ENCODE measurements at places on chromosomes 5 and 9.

GRCh38 chr5:132760049-132760420 is 12.8 kb downstream of the CCNI2 start:
- no peak for DNase-seq

- no peak for DNase-seq
Measured at GRCh38 chr9:22160221-22160620, 151.1 kb upstream of the CDKN2B start.

- peak; percentile 69 for DNase-seq
Measured at GRCh38 chr9:135504262-135505243, 4.1 kb downstream of the MRPS2 start.

GRCh38 chr9:92507005-92507404 is 24.7 kb upstream of the ASPN start:
- DNase-seq: no peak

DNA sequence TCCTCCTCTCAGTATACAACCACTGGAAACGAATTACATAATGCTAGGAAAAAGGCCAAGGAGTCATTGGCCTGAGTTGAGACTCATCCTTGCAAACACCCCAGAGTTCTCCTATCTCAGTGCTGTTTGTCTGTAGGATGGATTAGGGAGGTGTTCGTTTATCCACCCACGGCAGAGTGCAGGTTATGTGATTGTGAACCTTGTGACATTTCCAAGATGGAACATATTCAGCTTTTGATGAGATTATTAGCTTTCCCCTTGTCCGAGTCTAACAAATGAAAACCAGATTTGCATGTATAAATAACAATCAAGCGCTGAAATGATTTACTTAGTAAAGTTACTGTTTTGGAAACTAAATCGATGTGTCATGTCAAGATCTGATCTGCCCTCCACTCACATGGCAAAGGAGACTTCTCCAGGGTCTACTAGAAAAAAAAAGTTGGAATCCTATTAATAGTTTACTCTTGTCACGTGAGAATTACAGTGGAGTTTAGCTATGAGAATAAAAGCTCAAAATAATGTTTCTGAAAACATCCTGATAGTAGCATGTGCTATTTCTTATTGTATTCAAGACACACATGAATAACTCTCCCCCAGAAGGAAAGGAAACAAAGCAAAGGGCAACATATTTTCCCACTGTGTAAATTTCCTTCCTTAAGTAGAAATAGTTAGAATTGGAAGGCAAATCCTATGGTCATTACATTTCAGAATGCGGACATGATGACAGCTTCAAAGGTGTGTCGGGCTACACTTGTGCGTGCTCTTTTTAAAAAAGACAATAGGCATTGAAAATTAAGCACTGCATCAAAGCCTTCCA is 600.4 kb downstream of the EBF1 start:
- no peak for DNase-seq

DNA sequence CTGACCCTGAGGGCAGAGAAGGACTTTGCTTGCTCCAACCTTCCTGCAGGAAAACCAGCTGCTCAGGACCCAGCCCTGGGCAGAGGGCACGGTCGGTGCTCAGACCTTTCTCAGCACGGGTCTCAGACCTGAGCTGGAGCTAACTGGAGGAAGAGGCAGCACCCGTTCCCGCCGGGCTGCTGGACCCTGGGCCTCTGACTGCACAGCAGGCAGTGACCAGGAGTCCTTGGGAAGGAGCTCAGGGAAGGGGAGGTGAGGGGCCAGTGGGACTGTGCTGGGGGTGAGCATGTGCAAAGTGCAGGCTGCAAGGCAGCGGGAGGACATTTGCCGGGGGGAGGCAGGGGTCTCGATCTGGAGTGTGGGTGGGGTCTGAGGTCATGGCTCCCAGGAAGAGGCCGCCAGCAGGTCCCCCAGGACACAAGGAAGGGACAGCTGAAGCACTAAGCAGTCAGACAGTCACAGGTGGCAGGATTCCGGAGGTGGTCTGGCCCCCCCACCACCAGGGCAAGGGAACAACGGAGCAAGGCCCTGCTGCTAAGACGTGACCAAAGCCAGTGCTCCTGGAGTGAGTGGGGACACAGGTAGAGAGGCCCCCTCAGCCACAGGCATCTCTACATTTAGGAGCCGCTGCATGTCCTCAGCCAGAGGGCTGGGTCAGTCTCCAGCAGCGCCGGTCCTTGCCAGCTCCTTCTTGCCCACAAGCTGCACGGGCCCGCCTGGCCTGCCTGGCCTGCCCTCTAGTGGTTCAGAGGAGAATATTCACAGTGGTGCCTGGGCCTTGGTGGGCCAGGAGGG is 4.8 kb upstream of the DPM2 start:
- DNase-seq: peak; percentile 77

DNA sequence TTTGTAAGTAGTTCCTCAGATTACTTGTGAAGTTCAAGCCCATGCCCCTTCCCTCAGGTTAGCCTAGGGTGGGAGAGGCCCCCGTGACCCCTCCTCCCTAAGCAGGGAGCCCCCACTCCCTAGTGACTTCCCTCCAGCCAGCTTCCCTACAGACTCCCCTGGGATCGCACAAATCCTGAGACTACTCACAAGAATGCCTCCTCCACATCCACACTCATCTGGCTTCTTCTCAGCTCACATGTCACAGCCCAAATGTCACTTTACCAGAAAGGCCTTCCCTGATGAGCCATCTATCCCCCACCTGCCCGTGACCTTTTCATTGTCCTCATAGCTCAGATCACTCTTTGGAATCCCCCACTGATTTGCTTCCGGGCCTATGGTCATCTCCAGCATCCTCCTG is 96.7 kb upstream of the ARAP3 start:
- DNase-seq: no peak

DNA sequence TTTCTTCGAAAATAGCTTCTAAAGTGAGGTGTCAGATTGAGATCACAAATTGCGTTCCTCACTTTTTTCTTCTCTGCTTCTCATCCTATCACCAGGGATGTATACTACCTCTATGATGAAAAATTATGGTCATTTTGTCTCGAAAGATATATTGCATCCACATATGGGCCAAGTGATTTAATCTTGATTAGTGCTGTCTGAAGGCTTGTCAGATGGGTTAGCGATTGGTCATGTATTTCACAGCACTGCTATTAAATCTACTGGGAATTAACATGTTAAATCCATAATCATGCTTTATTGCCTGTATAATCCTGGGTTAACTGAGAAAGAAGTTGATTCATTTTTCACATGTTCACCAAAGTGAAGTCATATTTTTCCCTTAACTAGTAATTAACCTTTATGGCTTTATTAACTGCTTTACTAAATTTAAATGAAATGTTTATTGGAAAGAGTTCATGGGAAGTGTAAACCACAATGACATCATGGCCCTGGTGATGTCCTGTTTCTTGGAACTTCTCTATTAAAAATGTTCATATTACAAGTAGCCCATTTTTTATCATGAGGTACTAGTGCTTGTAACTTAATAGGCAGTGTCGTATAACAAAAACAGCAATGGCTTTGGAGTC is 193.3 kb downstream of the SMC2 start:
- DNase-seq: no peak

DNA sequence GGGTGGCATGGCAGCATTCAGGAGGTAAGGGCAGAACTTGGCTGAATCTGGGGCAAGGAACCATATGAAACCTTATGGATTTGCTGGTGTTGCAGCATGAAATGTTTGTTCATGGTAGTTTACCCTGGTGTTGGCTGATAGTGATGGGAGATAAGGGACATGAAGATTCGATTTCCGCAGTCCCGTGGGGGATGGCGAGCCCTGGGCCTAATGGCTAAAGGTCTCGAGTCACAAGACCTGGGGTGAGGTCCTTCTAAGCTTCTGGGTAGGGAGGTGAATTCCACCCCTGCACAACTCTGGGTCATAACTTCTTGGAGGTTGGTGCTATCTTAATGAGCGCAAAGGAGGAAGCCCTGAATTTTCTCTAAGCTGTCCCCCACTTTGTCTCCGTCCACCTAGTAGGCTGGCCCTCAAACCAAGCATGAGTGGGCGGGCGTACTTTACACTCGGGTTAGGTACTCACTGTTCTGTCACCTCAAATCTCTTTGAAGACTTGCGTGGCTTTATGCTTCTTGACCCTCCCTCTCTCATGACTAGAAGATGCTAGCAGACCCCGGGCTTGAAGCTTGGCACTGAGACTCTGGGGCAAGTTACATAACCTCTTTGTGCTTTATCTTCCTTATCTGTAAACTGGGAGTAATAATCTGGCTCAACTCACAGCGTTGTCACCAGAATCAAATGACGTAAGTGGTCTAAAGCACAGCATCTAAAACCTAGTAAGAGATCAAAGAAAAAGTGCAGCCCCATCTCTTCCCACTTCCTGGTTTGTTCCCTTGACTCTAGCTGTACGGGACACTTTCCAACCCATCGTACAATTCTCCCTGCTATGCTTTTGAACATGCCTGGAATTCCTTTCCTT is 72.5 kb downstream of the BASP1 start:
- DNase-seq: no peak

GRCh38 chr9:85215416-85215815 is 526.3 kb downstream of the AGTPBP1 start:
- no peak for DNase-seq

GRCh38 chr5:96285823-96286222 is 147.2 kb downstream of the PCSK1 start:
- DNase-seq: no peak

DNA sequence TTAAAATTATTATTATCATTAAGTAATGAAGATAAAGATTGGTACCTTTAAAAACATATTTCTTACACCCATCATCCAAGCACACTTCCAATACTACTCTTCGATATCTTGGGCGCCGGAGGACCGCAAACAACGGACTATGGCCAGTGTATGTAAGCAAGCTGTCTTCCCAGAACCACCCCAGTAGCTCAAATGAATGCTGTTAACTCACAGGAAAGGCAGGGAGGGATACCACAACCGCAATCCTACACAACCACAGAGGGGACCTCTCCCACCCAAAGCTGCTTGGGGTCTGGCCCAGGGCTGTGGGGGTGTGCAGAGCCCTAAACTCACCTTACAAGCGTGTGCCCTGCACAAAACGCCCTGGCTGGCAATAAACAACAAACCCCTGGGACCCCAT is 20.6 kb downstream of the GOLM1 start:
- DNase-seq: no peak

GRCh38 chr5:33958176-33958575 is 22.0 kb downstream of the RXFP3 start:
- DNase-seq: no peak
